ENCODE measurements at places on chromosomes 1 and 21. TPM values are rescaled to one million over a fixed set of nuclear protein-coding genes. Genes with fewer than 3 reads are reported as not detected.

LRRC38 gene
- not detected for total RNA-seq

RGS16 gene
- total RNA-seq = 2.6 TPM

CSRP1 gene
- 29.5 TPM for total RNA-seq

OR2T5 gene
- not detected for total RNA-seq

KCNJ9 gene
- total RNA-seq = not detected

PADI1 gene
- total RNA-seq = not detected

CHI3L1 gene
- not detected for total RNA-seq

Measured in activated B cell treated with CpG ODN at 0.5 μM for 24 hours (primary cell).